ENCODE measurements at places on chromosomes 16 and 17. TPM values are rescaled to one million over a fixed set of nuclear protein-coding genes. Genes with fewer than 3 reads are reported as not detected.

The TBC1D3K gene
- total RNA-seq: not detected

The MEOX1 gene
- total RNA-seq: not detected

The SLFN14 gene
- 0.27 TPM for total RNA-seq

The MPP2 gene
- total RNA-seq: 0.81 TPM

The MVP gene
- total RNA-seq: 118 TPM

The SLC6A4 gene
- total RNA-seq: under 0.01 TPM

The CD300LF gene
- total RNA-seq: 25.3 TPM

The PRKAR1A gene
- 97.2 TPM for total RNA-seq

The DHRS7C gene
- total RNA-seq: not detected

The OTOA gene
- total RNA-seq: under 0.01 TPM

The DLX4 gene
- under 0.01 TPM for total RNA-seq

The FBXO39 gene
- total RNA-seq: 0.81 TPM

The CXCL16 gene
- total RNA-seq: 0.27 TPM

The OR1A1 gene
- total RNA-seq: not detected

The NFATC3 gene
- 52.2 TPM for total RNA-seq

The GHDC gene
- 52.5 TPM for total RNA-seq

The SDR42E1 gene
- total RNA-seq: 2.7 TPM

The EME1 gene
- 1.3 TPM for total RNA-seq

The PLEKHM1 gene
- total RNA-seq: 33.9 TPM

The LRRC37A2 gene
- 15.1 TPM for total RNA-seq

The MATCAP1 gene
- total RNA-seq: 12.9 TPM

The ENPP7 gene
- total RNA-seq: 0.27 TPM

The BAHCC1 gene
- total RNA-seq: 21.3 TPM

The ABCA6 gene
- 0.27 TPM for total RNA-seq

The EXOC3L1 gene
- total RNA-seq: under 0.01 TPM

The SMPD3 gene
- total RNA-seq: 0.54 TPM

The EFNB3 gene
- under 0.01 TPM for total RNA-seq

The USH1G gene
- under 0.01 TPM for total RNA-seq

The HIGD1B gene
- total RNA-seq: not detected

The TPSG1 gene
- not detected for total RNA-seq

The ASIC2 gene
- under 0.01 TPM for total RNA-seq

The CCDC144A gene
- total RNA-seq: 4.3 TPM

The KCNJ18 gene
- not detected for total RNA-seq

The ACSM2B gene
- not detected for total RNA-seq

The RAD51D gene
- 18.6 TPM for total RNA-seq

The NPIPB8 gene
- total RNA-seq: not detected

The CLEC3A gene
- not detected for total RNA-seq

The TRIM65 gene
- total RNA-seq: 41.2 TPM

The MRPL28 gene
- 56.0 TPM for total RNA-seq

The RNU2-1 gene
- total RNA-seq: not detected

The NR1D1 gene
- 1.6 TPM for total RNA-seq

The CA7 gene
- under 0.01 TPM for total RNA-seq

The MYH1 gene
- total RNA-seq: not detected

The CTRB2 gene
- total RNA-seq: not detected

The CETP gene
- total RNA-seq: 2.2 TPM
